ENCODE measurements at places on chromosomes 4 and X.

DNA sequence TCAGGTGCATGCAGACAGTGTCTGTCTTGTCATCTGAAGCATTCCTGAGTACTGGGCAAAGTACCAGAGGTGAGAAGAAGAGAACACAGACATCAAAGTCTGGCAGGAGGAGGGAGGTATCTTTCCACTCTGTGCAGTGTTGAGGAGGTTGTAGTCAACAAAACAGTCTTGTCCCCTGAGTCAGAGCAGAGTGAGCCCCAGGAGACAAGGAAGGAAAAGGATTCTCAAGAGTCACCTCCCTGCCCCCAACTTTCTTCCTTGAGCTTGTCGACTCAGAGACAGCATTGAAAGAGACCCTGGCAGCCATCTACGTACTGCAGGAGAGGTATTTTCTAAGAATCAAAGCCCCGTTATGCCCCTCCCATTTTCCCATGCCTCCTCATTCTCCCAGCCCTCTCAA, 4.4 kb upstream of the SRPX start:
- no peak for DNase-seq

- no peak for DNase-seq
Observed at GRCh38 chr4:24114444-24114843, 224.6 kb upstream of the PPARGC1A start.

- peak; percentile 83 for DNase-seq
Observed at GRCh38 chr4:168923526-168924194, 86.4 kb downstream of the CBR4 start.

DNA sequence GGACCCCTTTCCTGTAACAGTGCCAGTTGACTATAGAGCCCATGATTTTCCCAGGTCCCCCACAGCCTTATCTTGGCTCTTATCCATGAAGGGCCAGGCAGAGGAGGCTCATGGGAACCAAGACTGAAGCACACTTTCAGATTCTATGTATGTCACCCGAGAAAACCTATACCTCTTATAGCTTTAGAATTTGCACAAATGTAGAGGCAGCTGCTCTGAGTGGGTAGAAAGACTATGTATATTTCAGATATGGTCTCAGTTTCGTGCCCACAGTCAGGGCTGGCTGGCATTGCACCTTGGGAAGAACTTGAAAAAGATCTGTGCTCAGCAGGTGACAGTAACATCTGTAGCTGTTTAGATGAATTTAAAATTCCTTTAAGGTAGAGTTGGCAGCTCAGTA, 8.3 kb upstream of the LNX1 start:
- DNase-seq, result no peak

DNA sequence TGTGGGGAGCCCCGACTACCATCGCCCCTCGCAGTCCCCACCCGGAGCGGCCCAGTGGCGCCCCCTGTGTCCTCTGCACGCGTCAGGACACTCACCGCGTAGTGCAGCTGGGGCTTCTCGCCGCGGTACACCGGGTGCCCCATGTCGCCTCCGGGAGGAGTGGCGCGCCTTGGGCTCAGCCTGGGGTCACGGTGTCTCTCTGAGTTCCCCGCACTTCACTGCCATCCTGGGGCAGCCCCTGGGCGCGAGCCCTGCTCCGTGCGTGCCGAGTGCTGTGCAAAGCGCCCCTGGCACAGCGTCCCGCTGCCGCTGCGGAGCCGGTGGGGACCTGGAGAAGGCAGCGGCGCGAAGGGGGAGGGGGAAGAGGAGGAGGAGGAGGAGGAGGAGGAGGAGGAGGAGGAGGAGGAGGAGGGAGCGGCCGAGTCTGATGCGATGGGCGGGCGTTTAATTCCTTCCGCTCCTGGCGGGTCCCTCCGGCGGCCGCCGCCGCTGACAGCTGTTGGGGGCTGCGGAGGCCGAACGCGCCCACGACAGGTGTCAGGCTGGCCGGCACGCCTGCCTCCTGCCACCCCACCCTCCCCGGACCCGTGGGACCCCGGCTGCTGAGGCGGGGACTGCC, 134.3 kb downstream of the AMELX start:
- DNase-seq, result peak; percentile 40

GRCh38 chr4:151408630-151409469, at the start of gene FHIP1A:
TSS of gene FHIP1A (plus strand) at chr4:151409176. CDS start at chr4:151566260, 157,084 bp downstream.
- DNase-seq, result peak; percentile 97

- DNase-seq, result no peak
Observed at GRCh38 chr4:165724786-165725185, 148.3 kb upstream of the TLL1 start.

All from hepatocyte (in vitro differentiated cells).